ENCODE measurements at places on chromosomes 11 and 22.

DNA sequence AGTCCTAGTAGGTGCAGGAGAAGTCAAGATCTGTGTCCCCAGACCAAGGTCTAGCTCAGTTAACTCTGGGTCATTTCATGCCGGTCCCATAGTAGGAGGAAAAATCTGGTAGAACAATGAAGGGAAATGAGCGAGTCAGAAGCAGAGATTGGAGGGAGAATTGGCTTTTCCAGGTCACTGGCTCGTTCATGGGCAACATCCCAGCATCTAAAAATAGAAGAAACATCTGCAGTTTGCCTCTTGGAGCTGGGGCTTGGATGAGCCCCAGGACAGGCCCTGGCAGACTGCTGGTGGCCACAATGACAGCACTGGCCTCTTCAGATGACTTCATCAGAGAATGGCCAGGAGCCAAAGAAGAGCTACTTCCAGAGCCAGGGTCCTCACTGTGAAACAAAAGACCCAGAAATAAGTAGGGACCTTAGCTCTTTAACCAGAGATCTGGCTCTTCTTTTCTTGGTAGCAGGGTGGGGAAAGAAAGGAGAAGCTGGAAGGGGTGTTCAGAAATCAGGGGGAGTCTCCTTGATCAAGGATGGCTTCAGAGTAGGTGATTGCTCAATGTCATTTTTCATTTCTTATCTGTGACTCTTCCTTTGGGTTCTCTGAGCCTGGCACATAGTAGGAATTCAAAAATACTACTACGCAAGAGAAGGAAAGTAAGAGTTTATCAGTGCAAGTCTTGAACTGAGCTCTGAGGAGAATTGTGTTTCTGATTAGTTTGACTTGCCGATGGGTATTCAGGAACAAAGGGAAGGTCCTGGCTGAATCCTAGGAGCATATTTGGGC lies 102.6 kb downstream of the TMPRSS5 start:
- DNase-seq, result peak; percentile 45

GRCh38 chr11:65476632-65477148 lies 22.2 kb upstream of the MALAT1 start:
- DNase-seq, result no peak

DNA sequence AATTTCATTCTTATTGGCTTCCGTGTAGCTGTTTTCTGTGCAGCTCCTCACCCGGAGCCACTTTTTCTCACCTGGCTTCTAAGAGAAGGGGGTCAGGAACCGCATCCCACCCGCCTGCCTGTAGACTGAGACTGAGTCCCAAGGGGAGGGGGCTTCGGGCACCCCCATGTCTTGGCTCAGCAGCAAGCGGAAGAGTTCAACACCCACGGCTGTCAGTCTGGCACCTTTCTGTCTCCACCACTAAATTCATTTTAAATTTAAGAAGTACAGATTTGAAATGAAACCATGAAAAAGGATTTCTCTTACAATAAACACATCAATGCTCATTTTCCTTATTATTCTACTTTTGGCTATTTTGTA lies 66.7 kb downstream of the EFCAB6 start:
- DNase-seq, result no peak

DNA sequence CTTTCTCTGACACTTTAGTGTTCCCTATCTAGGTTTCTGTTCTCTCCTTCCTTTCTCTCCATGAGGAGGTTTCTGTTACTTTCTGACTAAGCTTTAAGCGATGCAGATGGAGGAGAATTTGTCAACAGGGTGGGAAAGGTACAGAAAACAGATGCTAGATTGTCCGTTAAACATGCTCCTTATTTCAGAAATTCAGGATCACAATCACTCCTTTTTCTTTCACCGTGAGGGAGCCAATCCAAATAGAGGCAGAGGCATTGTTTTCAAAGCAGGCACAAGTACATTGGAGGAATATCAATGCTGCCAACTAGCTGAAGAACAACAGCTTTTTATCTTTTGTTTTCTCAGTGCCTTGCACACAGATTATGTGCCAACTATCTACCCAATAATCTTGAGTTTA lies 215.7 kb upstream of the FOLH1 start:
- DNase-seq, result no peak

GRCh38 chr11:13152264-13152663 lies 125.3 kb upstream of the BMAL1 start:
- no peak for DNase-seq

GRCh38 chr11:115605871-115606497 lies 101.8 kb upstream of the CADM1 start:
- no peak for DNase-seq

DNA sequence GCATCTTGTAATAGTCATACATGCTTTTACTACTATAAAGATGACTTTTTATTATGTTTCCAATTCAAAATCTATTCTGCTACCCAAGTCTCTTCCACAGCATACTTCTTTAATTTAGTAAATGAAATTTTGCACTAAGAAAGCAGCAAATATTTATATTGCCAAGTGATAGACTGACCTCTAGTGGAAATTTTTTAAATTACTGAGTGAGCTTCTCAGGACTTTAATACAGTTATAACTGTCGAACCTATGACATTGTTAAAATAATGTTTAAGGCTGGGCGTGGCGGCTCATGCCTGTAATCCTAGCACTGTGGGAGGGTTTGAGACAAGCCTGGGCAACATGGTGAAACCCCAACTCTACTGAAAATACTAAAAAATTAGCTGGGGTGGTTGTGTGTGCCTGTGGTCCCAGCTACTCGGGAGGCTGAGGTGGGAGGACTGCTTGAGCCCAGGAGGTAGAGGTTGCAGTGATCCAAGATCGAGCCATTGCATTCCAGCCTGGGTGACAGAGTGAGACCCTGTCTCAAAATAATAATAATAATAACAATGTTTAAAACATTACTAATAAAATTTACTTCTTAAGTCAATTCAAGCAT lies 27.3 kb downstream of the STK33 start:
- peak; percentile 44 for DNase-seq
